Activated CD8-positive, alpha-beta memory T cell treated with anti-CD3 and anti-CD28 coated beads for 4 hours (primary cell): ENCODE measurements at places on chromosomes 16 and 17.

GRCh38 chr16:30853758-30854157, 40.1 kb downstream of the BCL7C start:
- no peak for DNase-seq

DNA sequence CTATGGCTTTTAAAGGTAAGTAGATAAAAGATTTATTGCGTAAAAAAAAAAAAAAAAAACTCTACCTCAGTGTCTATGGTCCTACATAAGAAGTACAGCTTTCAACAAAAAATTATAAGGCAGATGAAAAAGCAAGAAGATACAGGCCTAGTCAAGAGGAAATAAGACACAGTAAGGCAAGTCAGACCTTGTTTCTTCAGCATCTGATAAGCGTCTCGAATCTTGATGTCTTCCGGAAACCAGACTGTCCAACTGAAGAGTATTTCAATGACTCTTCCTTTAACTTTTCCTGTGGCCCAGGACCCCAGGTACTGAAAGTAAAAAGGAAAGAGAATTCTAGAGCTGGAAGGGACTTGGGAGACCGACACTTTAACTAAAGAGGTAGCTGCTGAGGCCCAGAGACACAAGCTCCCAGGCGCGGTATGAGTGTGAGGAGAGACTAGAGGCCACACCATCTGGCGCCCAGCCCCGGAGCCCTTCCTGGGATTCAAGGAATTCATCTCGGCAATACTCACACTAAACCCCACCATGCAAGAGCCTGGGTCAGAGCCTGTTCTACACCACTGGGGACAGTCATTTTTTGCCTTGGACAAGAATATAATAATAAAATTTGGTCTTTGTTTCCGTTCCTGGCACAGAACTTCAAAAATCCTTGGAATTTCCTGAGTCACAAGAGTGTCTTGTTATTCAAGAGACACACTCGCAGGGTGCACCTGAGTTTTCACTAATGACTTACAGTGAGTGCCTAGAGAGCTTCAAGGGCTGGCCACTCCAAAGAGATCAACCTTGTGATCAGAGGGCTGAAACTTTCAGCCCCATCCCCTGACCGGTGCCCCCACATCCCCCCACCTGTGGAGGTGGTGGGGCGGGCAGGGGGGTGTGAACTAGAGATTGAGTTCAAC, 18.6 kb downstream of the GGA2 start:
- no peak for DNase-seq

DNA sequence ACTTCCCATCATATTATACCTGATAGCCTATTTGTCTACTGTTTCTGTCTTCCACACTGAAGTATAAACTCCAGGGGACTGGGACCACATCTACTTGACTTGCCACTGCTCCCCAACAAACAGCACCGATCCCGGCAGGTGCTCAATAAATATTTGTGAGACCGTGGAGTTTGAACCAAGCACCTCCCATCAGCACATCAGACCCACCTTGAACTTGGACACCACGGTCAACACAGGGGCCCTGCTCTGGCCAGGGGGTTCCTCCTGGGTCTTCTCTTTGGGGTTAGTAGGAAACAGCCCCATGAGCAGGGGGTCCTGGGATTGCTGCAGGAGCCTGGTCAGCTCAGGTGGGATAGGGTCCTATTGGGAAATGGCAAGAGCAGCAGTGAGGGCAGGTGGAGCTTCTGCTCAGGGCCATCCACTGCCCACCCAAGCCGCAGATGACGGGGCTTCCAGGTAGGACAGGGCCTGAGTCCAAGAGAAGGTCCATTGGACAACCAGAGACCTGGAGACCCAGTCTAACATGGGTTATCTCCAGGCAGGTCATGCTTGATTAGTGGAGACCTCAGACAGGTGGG, 19.9 kb downstream of the ZNHIT3 start:
- DNase-seq, result no peak

DNA sequence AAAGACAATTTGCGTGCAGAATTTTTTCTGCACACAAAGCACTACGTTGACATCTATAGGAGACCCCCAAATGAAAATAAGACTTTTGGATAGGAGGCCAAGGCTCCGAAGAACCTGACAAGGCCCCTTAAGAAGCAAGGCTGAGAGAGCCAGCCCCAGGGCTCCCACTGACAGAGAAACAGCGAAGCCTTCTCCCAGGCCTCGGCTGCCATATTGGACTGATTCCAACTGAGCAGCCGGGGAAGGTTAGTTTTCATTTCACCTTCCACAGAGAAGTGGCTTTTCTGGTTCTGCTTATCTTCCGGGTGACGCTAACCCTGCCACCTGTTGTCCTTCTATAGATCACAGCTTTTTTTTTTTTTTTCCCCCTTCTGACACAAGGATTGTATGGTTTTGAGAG, 356.7 kb downstream of the SOX9 start:
- no peak for DNase-seq

GRCh38 chr17:7632492-7632894, 2.6 kb downstream of the SHBG start:
- no peak for DNase-seq

- no peak for DNase-seq
Measured at GRCh38 chr16:50816901-50817555, 75.1 kb downstream of the CYLD start.

DNA sequence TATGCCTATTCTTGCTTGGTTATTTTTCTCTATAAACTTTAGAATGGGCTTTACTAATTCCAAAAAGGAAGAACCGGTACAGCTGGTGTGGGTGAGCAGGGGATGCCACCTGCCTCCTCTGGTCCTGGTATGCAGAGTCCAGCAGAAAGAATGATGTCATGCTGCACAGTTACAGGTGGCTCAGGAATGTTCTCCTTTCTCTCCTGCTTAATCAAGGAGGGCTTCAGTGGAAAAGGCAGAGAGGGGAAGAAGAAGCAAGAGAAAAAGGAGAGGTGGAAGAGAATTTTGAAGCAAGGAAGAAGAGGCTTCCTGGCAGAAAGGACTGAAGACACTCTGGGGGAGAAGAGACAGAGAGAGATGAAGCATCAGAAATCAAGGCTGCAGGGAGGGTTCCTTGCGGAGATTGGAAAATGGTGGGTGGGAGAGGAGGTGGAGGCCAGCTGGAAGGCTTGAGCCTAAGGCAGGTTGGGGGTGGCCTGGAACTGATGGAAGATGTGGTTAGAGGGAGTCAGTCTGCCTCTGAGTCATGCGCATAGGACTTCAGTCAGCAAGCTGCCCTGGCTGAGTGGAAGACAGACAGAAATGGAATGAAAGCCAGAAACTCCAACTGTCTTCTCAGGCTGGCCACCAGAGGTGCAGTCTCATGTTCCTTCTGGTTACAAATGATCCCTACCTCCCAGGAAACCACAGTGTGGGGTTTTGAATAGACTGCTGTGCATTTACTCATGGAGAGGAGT, 64.6 kb upstream of the CRHR1 start:
- no peak for DNase-seq

- DNase-seq, result no peak
Measured at GRCh38 chr17:50059256-50059655, 3.3 kb downstream of the ITGA3 start.

DNA sequence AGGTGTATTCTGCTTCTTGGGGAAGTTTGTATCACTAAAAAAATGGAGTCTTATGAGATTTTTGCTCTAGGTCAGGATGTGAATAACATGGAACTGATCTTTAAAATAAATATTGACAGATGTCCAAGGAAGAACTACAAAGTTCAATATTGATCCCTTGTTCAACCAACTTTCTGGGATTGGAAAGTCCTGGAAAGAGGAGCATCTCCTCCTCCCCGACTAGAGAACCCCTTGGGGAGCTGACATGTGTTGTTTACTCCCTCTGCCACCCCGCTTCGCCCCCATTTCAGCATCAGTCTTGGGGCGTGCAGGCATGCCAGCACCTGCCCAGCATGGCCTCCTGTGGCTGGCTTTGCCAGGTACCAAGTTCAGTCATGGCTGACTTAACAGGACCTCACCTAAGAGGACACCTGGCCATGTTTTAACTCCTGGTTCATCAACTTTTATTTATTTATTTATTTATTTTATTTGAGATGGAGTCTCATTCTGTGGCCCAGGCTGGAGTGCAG, 33.8 kb downstream of the PMFBP1 start:
- no peak for DNase-seq

DNA sequence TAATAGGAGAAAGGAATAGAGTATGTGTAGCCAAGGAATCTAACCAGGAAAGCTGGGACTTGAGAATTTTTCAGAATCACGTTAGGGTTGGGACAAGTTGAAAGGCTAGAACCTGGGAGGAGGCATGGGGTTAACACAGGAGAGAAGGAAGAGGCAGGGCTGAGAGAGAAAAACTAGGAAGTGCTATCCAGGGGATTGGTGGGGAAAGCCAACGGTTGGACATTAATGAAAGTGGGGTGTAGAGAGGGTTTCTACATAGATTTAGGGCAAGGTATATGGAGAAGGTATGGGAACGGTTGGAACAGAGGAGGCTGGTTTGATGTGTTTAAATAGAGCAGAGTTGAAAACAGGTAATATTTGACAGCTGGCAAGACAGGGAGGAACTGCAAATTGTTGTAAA, 2.7 kb downstream of the SRRM2 start:
- no peak for DNase-seq

DNA sequence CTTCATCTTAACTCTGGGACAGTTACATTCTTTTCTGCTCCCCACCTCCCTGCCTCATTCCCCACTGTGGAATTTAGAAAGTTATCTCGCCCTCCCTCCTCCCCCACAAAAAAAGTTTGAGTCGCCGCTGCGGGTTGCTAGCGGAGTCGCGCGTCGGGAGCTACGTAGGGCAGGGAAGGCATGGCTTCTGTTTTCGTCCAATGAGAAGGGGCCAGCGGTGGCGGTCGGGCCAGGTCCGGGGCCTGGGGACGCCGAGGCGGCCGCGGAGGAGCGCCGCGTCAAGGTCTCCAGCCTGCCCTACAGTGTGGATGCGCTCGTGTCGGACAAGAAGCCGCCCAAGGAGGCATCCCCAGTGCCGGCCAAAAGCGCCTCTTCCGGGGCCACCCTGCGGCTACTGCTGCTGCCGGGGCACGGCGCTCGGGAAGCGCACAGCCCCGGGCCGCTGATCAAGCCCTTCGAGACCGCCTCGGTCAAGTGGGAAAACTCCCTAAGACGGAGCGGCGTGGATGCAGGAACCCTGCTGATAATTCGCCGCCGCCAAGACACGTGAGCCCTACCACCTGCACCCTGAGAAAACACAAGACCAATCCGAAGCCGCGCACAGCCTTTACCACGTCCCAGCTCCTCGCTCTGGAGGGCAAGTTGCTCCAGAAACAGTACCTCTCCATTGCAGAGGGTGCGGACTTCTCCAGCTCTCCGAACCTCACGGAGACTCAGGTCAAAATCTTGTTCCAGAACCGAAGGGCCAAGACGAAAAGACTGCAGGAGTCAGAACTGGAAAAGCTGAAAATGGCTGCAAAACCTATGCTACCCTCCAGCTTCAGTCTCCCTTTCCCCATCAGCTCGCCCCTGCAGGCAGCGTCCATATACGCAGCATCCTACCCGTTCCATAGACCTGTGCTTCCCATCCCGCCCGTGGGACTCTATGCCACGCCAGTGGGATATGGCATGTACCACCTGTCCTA, 8.9 kb downstream of the OR4D1 start:
- peak; percentile 29 for DNase-seq

- no peak for DNase-seq
Measured at GRCh38 chr16:6956511-6956910, 376.1 kb upstream of the RBFOX1 start.

DNA sequence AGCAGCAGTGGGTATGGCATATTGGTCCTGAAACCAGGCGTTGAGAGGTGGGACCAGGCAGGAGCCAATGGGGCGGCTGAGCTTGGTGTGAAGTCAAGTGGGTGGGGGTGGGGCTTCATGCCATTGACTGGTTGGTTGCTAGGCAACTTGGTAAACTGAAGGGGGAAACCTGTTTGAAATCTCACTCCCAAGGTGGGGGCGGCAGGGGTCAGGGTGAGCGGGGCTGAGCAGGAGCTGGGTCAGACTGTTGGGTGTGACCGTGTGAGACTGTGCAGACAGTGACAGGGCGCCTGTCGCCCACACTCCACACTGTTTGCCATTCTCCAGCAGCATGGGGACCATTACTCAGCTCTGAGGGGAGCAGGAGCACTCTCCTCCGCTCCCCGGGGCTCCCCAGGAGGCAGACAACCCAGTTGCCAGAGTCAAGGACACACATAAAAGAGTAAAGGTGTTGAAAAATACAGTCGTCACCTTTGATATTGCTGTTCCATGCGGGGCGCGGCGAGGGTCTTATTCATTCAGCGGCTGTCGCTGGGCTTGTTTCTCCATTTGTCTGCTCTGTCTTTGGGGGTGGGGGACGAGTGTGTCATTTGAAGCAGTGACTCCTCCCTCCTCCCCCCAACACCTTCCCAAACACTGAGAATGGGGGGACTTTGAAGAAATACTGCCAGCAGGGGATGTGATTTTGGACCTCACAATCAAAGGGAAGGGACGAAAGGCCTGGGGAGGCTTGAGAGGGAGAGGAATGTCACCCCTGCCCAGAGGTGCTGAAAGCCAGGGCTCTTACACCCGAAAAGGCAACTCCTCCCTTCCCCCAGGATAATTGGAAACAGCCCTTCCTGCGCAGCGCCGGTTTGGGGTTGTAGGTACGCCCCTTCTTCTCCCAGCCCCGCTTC, 1.2 kb upstream of the EFNB3 start:
- no peak for DNase-seq

DNA sequence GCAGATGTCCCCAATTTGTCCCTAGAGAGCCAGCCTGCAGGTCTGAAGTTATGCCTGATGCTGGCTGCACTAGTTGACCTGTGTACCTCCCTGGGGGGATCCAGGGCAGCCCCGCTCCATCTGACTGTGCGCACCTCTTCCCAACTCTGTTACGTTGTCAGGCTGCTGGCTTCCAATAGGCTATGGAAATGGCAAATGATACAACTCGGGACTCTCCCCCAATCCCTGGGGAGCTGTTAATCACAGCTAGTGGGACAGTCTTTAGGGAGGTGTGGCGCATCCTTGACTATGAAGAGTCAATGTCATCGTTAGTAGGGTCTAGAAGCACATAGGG, 30.1 kb downstream of the GPRC5B start:
- no peak for DNase-seq

DNA sequence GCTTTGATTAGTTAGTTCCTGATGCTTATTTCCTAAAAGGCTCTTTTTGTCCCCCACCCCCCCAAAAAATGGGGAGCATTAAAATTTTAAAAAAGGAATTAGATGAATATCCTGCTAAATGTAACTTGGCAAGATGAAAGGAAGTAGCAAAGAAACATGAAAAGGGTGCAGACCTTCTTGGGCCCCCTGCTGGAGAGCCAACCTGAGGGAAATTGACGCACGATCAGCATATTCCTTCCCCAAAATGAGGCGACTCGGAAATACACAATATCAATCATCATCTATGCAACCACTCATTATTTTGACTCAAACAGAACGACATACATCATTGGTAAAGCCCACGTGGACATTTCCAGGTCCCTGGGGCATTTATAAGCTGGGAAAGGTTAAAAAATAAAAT, 59.7 kb downstream of the GRIN2A start:
- no peak for DNase-seq

- no peak for DNase-seq
Measured at GRCh38 chr16:80743772-80744171, 60.6 kb downstream of the CDYL2 start.

DNA sequence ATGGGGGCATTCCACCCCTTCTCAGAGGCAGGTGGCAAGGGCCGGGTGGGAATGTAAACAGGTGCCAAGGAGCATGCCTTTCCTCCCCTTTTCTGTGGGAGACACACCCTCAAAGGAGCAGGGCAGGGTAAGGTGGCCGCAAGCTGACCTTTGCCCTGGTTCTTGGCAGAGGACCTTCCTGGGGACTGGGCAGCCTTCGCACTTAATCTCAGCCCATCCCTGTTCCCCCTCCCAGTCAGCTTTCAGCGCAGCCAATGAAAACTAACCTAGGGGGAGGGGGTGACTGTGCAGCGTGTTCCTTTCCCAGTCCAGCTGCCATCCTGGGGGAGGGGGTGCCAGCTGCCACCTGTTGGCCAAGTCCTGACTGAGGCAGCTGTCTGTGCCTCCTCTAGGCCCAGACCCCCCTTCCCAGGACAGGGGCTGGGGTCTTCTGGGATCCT, 2.8 kb downstream of the TRAF4 start:
- DNase-seq, result no peak
